Activated B cell treated with CpG ODN at 0.5 μM for 24 hours (primary cell): ENCODE measurements at places on chromosomes 11 and 22. TPM values are rescaled to one million over a fixed set of nuclear protein-coding genes. Genes with fewer than 3 reads are reported as not detected.
A peak's percentile ranks its signal among the peaks of the same experiment; 100 is the strongest.

GRCh38 chr22:35627267-35628041 is 10.3 kb upstream of the MB start:
- peaks cover 19% of the 10 kb centered on the region for H3K4me1 ChIP-seq
- H3K36me3 ChIP-seq, result no peaks in the 10 kb centered on the region
- peaks cover 43% of the 10 kb centered on the region for H3K27me3 ChIP-seq
- DNase-seq, result no peak
- no peak overlapping the region for H3K4me3 ChIP-seq

DNA sequence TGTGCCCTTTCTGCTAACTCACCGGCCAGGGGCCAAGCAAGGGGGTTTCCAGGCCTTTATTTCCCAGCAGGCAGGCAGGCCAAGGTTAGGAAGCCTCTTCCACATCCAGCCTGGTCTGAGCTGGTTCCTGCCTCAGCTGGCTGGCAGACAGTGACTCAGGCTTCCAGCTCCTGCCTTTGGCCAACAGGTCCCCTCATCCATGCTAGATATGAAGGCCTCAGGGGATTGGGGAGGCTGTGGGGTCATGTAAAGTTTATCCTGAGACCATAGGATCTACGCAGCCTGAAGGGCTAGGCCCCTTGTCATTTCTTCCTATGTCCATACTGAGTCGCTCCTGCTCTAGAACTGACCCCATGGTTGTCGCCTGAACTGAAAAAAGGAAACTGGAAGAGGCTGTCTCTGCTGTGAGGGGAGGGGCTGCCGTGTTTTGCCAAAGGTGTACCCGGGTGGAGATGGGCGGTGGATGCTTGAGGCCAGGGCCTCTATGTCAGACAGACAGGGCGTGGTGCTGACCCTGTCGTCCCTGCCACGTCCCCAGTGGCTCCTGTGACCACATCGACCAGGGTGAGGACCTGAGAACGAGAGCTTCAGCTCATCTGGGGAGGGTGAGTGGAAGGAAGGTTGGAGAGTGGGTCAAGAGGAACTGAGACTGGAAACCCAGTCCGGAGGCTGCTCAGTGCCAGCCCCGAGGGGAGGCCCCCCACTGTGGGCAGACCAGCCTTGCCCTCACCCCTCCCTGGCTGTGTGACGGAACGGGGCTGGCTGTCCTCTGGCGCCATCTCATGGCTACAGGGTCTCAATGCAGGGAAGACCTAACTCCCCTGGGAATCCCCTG is 17.0 kb downstream of the P2RY6 start:
- H3K36me3 ChIP-seq, result no peaks in the 10 kb centered on the region
- H3K27ac ChIP-seq, result peak overlapping the region; percentile 88
- H3K4me1 ChIP-seq, result peaks cover 33% of the 10 kb centered on the region
- DNase-seq, result peak; percentile 66
- peak overlapping the region; percentile 68 for H3K4me3 ChIP-seq
- no peaks in the 10 kb centered on the region for H3K27me3 ChIP-seq

DNA sequence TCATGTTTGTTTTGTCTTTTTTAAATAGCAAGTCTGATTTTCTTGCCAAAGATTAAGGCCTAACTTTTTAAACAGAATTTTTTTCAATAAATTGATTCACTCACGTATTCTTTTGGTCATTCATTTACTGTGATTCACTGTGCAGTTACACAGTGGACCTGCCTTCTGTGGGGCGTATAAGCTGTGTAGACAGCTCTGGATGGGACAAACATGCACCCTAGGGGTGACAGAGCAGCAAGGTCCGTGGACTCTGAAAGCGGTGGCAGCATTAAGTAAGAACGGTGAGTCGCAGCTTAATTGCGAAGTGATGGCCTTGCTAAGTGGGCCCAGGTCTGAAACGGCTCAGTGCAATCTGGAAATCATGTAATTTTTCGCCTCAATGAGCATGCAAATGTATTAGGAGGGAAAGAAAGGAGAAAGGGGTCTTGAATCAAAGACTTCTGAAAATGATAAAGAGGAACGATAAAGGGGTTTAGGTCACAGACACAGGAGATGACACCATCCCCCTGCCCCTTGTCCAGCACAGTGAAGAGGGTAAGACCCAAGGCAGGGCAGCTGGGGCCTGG is 113.1 kb downstream of the SPATA19 start:
- H3K4me3 ChIP-seq, result no peak overlapping the region
- no peaks in the 10 kb centered on the region for H3K4me1 ChIP-seq
- no peak for DNase-seq
- no peaks in the 10 kb centered on the region for H3K27me3 ChIP-seq
- no peak overlapping the region for H3K27ac ChIP-seq

- no peak overlapping the region for H3K27ac ChIP-seq
- no peaks in the 10 kb centered on the region for H3K27me3 ChIP-seq
- no peaks in the 10 kb centered on the region for H3K4me1 ChIP-seq
- H3K4me3 ChIP-seq, result no peak overlapping the region
- no peaks in the 10 kb centered on the region for H3K36me3 ChIP-seq
Observed at GRCh38 chr11:70176940-70177689, 26.0 kb upstream of the FADD start.

DNA sequence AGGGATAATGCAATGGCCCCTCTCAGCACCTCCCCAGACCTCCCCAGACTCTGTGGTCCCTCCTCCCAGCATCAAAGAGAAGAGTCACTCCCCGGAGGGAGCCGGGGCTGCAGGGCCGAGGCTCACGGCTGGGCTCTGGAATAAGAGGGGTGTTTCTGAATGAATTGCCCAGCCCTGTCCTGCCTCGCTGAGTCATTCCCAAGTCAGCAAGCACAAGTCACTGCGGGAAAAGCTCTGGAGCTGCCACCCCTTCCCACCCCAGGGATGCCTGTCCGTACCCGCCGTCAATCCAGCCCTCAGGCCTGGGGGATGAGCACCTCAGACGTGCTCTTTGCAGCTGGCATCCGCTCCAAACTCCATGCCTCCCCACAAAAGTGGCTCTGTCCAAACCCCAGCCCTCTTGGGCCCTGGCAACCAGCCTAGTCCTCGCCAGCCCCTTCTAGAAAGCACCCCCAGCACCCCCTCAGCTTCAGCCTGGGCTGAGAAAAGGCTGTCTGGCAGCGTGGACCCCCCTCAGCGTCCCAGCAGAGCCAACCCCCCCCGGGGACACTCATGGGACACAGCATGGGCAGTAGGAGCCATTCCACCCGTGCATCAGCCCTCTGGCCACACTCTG is 22.7 kb downstream of the CELSR1 start:
- H3K27me3 ChIP-seq, result peaks cover 4% of the 10 kb centered on the region
- no peak overlapping the region for H3K27ac ChIP-seq
- H3K36me3 ChIP-seq, result no peaks in the 10 kb centered on the region
- no peak overlapping the region for H3K4me3 ChIP-seq

DNA sequence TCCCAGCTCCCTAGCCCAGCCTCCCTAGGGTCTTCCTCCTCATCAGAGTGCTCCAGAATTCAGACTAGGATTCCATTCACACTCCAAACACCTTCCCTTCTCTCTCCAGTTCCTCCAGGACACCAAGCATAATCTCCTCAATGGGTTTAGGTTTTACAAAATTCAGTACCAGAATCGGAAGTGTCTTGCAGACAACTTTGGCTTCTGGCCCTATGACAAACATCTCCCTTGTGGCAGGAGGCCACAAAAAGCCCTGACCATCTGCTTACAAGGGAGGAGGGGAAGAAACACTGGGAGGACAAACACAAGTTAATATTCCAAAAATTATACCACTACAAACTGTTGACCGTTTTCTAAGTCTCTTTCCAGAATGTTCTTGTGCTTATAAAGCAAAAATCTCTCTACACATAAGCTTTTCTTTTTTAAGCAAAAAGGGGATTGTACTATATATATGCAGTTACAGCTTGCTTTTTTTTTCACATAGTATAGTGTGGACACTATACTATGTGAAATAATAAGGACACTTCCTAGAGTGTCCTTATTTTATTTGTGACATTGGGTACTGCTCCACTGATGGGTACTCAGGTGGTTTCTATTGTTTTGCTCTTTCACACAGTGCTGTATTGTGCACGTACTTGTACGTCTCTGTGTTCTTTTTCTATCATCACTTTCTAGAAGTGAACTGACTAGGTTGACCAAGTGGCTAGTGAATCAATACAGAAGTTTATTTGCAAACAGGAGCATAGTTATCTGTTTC is 78.7 kb downstream of the BDNF start:
- H3K36me3 ChIP-seq, result no peaks in the 10 kb centered on the region
- no peaks in the 10 kb centered on the region for H3K27me3 ChIP-seq
- H3K4me3 ChIP-seq, result no peak overlapping the region
- peaks cover 4% of the 10 kb centered on the region for H3K4me1 ChIP-seq
- DNase-seq, result no peak

XBP1 gene
- 57.7 and 67.3 TPM in 2 replicates for total RNA-seq

P4HA3 gene
- total RNA-seq, result not detected in 2 replicates

PRG3 gene
- not detected in 2 replicates for total RNA-seq

GAB2 gene
- 22.4 and 22.7 TPM in 2 replicates for total RNA-seq

DNA sequence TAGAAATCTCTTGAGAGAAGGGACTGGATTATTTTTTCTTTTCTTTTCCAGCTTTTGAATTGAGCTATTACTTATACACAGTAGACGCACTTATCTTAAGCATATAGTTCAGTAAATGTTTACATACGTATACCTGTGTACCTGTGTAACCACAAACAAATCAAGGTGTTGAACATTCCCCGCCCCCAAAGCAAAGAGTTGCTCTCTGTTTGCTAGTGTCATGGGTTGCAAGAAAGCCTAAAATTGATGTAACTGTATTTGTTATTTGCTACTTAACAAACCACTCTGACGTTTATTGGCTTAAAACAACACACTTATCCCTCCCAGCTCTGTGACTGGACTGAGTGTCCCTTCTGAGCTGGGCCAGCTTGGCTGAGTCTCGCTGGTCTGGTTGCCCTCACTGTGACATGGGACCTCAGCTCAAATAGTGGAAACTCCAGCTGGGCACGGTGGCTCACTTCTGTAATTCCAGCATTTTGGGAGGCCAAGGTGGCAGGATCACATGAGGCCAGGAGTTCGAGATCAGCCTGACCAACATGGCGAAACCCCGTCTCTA is 25.4 kb upstream of the CABP2 start:
- peaks cover 10% of the 10 kb centered on the region for H3K27me3 ChIP-seq
- H3K4me1 ChIP-seq, result no peaks in the 10 kb centered on the region
- no peaks in the 10 kb centered on the region for H3K36me3 ChIP-seq
- no peak overlapping the region for H3K4me3 ChIP-seq
- H3K27ac ChIP-seq, result no peak overlapping the region

HSPB2 gene
- total RNA-seq, result not detected in 2 replicates

DNA sequence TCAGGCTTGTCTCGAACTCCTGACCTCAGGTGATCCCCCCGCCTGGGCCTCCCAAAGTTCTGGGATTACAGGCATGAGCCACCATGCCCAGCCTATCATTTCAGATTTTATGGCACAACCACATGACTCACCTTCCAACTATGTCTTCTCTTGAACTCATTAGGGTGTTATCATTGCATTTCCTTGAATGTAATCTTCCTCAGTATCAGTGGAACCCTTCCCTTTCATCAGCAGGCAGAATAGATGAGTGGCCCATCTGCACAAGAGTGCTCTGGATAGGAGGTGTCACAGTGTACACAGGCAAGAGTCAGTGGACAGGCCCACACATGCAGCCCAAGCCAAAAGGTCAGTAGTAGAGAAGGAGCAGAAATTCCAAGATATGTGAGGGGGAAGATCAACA is 29.1 kb upstream of the AQP11 start:
- peaks cover 2% of the 10 kb centered on the region for H3K27me3 ChIP-seq
- no peak for DNase-seq
- H3K36me3 ChIP-seq, result no peaks in the 10 kb centered on the region
- H3K4me1 ChIP-seq, result no peaks in the 10 kb centered on the region

DNA sequence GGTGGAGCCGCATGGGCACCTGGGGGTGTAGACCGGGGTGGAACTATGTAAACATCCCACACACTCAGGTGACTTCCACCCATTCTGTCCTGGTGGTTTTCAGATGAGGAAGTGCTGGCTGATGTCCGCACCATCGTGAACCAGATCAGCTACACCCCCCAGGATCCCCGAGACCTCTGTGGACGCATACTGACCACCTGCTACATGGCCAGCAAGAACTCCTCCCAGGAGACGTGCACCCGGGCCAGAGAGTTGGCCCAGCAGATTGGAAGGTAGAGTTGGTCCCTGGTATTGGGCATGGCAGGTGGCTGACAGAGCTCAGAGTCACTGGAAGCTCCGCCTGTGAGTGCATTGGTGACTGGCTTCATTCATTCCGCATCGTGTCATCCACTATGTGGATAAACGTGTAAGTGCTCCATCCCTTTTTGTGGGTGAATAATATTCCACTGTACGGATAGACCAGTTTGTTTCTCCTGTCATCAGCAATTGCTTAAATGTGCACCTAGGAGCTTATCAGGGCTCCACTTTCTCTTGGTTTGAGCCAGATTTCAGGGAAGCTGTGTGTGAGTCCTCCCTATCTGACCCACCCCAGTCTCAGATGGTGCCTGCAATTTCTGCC is 29.9 kb downstream of the NADSYN1 start:
- no peaks in the 10 kb centered on the region for H3K4me1 ChIP-seq
- no peaks in the 10 kb centered on the region for H3K27me3 ChIP-seq
- peaks cover 89% of the 10 kb centered on the region for H3K36me3 ChIP-seq
- DNase-seq, result no peak

SERPIND1 gene
- not detected in 2 replicates for total RNA-seq

SPI1 gene
- 63.9 and 68.8 TPM in 2 replicates for total RNA-seq

DNA sequence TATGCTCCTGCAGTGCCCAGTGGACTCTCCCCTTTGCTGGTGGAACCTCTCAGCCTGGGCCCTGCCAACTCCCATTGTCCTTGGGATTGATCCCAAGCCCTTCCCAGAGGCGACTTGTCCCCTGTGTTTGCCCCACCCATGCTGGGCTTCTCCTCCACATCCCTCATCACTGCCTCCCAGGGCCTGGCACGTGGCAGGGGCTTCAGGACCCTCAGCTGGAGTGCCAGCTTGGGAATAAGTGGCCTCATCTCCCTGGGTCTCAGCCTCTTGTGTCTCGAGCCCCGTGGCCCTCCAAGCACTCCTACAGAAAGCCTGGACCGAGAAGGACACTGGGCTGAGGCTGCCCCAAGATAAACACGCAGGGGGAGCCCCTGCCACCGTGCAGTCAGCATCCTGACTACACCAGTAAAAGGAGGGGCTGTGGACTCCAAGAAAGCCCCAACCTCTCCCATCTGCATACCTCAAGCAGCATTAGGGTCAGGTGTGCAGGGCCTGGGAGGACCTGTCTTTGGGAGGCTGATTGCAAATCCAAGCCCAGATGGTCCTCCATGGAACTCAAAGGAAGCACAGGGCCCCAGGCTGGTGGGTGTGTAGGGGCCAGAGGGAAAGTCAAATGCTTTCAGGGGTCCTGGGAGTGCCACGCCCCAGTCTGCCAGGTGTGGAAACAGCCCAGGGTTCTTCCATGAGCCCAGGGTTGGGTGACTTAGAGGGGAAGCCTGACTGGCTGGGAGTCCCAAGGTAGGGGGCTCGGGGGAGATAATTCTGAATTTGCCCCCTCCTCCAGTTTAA is 9.5 kb upstream of the GNAZ start:
- no peak overlapping the region for H3K4me3 ChIP-seq
- DNase-seq, result peak; percentile 14
- H3K36me3 ChIP-seq, result no peaks in the 10 kb centered on the region

SLC25A22 gene
- total RNA-seq, result 30.1 and 35.4 TPM in 2 replicates

- peaks cover 86% of the 10 kb centered on the region for H3K36me3 ChIP-seq
- H3K4me1 ChIP-seq, result peaks cover 10% of the 10 kb centered on the region
- H3K27ac ChIP-seq, result no peak overlapping the region
- no peaks in the 10 kb centered on the region for H3K27me3 ChIP-seq
- peak; percentile 4 for DNase-seq
Observed at GRCh38 chr11:71490044-71490730, 36.9 kb upstream of the KRTAP5-7 start.

DERL3 gene
- total RNA-seq, result 15.4 and 18.3 TPM in 2 replicates

- H3K4me1 ChIP-seq, result peaks cover 23% of the 10 kb centered on the region
- H3K4me3 ChIP-seq, result peak overlapping the region; percentile 91
- H3K36me3 ChIP-seq, result peaks cover 19% of the 10 kb centered on the region
- no peak for DNase-seq
- H3K27ac ChIP-seq, result peak overlapping the region; percentile 21
- H3K27me3 ChIP-seq, result no peaks in the 10 kb centered on the region
Observed at GRCh38 chr11:65355776-65356393, 1.3 kb downstream of the TIGD3 start.

GGTLC2 gene
- not detected in 2 replicates for total RNA-seq
